AG10803 (cell line): ENCODE measurements at places on chromosomes 7 and 10.
A peak's percentile ranks its signal among the peaks of the same experiment; 100 is the strongest.

DNA sequence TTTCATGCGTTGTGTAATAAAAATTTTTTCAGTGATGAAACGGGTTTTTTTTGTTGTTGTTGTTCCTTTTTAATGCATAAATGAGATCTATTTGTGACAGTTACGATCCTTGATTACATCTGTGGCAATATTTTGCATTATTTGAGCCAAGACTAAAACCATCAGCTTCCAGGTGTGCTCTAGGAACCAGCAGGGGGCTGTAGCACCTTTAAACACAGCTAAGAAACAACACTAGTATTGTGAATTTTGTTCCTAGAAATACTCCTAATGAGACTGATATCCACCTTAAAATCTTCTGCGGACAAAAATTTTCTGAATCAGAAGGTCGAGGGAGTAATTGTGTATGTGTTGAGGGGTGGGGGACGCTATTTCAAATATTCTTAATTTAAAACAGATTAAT is 52.6 kb downstream of the FGFBP3 start:
- DNase-seq, result no peak

DNA sequence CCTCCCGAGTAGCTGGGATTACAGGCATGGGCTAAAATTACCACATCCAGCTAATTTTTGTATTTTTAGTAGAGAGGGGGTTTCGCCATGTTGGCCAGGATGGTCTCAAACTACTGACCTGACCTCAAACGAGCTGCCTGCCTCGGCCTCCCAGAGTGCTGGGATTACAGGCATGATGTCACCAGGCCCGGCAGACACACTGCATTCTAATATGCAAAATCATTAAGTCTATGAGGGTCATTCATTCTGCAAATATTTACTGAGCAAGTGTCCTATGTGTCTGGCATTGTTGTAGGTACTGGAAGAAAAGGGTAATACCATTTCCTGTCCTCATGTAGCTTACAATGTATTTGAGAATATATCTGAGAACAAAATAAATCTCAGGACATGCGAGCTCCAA is 2.7 kb downstream of the PUS7 start:
- no peak for DNase-seq

- no peak for DNase-seq
Measured at GRCh38 chr7:66630531-66630930, 1.9 kb downstream of the KCTD7 start.

DNA sequence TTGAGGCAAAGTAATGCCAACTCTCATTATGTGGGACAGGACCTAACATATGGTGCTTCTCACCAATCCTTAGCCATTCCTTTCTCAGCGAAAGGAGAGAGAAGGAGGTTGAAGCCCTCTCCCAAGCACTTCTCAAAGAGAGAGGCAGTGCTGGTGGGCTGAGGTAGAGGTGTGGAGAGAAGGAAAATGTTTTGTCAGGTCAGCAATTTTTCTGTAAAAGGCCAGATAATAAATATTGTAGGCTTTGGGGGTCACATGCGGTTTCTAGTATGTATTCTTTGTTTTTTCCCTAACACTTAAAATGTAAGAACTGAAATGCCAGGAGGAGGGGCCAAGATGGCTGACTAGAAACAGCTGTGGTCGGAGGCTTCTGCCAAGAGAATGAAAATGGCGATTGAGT is 225.0 kb upstream of the NPY start:
- DNase-seq, result no peak

DNA sequence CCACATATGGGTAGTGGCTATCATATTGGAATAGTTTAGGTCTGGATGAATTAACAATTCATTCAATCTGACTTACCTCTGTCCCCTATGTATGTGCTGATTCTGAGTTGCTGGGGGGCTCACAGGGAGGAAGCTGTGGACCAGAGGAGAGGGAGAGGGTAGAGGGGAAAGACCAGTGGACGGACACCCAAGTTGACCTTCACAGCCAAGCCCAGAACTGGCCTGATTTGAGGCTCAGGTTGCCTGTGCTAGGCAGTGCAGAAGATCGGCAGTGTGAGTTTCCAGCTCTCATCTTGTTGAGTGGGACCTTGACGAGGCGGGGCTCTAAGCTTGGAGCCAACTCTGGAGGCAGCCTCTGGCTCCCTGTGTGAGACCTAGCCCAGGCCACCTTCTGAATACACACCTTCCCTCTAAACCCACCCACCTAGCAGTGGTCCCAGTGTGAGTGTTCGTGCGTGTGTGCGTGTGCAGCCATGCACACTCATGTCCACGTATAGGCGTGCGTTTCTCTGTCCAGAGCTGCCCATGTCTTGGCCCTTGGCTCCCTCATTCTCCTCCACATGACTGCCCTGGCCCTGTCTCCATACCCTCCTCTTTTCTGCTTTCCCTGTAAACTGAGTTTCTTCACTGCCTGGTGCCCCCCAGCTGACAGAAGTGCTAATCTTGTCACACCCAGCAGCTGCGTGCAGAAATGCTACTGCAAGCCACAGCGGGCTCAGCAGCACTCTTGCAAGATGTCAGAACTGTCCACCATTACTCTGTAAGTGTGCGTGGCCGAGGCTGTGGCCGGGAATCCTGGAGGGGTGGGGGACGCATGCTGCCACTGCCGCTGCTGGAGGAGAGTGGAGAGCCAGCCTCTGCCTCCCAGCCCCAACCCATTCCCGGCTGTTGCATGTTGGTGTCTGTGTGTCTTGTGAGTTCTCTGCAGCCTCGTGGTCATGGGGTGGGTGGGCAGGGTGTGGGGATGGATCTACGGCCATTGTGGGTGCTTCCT is 47.6 kb downstream of the ADCYAP1R1 start:
- DNase-seq, result no peak

GRCh38 chr10:68829952-68830351 is 2.6 kb downstream of the STOX1 start:
- DNase-seq, result no peak

DNA sequence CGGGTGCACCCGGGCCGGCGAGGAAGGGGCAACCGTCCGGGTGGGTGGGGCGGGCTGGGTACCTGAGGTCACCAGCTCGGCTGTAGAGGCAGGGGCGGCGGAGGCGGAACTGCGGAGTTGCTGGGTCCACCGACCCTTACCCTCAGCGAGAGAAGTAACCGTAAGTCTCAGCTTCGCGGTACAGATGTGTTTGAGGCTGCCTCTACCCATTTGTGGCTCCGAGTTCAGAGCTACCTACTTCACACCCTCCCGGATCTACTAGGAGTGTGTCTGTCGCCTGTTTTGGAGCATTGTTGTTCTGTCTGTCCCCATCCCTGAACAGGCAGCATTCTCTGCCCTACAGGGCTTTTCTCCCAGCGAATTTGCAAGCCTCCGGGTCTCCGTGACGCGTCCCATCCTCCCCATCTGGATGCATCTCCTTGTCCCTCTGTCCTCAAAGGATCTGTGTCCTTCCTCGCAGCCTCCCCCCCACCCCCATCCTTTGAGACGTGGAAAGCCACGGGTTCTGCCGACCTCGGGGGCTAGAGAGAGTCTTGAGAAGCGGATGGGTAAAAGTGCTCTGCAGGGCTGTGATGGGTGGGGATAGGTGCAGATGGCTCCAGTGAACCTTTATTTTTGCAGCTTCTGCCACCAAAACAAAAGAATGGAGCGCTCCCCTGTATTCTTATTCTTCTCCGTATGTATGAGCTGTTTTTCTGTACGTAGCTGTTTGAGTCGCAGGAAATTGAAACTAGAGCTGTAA is 757 bp downstream of the ANKIB1 start:
- no peak for DNase-seq

GRCh38 chr7:25028370-25029021 is 48.5 kb upstream of the OSBPL3 start:
- peak; percentile 92 for DNase-seq

GRCh38 chr10:66329147-66329546 is 596.7 kb upstream of the LRRTM3 start:
- DNase-seq, result no peak

DNA sequence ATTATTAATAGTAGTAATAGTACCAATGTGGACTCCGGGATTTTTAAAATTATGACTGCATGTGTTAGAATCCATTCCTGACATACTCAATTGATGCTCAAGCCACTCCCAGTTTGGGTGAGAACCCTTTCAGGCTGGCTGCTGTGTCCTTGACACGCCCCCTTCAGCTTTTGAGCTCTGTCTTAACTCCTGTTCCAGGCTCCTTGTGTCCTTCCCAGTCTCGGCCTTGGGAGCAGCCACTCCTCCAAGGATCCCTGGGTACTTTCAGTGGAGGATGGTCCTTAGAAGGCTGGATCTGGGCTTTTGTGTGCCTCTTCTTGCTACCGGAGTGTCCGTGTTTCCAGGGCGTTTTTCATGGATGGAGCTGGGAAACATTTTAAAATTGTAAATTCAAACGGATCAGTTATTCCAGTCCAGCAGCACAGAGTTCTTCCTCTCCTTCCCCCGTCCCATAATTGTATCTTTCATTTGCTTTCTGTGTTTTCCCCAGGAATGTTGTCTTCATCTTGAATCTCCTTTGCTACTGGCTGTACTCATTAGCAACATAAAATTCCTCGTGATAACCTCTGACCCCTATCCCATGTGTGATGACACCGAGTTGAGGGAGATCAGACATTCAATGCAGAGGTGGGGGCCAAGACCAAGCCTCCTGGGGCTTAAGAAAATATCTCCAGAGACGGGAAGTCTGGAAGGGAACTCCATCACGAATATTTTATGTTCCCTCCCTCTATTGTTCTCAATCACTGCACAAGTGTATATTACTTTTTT is 40.0 kb upstream of the PFKFB3 start:
- no peak for DNase-seq

- peak; percentile 72 for DNase-seq
Measured at GRCh38 chr7:152006336-152006735, 19.1 kb upstream of the GALNT11 start.

DNA sequence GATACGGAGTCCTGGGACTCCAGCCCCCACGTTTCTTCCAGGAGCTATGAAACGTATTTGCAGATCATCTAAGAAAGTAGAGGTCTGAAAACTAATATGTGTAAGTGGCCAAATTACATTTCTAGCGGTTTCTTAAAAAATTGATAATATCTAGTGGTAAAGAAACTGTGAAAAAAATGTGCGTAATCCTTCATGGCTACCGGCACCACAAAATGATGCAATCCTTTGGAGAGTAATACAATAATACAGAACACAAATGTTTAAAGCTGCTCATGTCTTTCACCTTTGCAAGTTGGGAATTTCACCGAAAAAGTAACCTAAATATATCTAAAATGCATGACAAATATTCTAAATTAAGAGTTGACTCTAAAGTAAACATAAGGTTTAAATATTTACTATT is 742.1 kb downstream of the GRID1 start:
- DNase-seq, result no peak

- no peak for DNase-seq
Measured at GRCh38 chr7:625376-625971, 101.0 kb upstream of the DNAAF5 start.

GRCh38 chr10:79202188-79203013 is 133.6 kb downstream of the ZMIZ1 start:
- peak; percentile 45 for DNase-seq

- DNase-seq, result no peak
Measured at GRCh38 chr7:141234335-141235105, 160.7 kb downstream of the TMEM178B start.

- DNase-seq, result peak; percentile 49
Measured at GRCh38 chr7:93890464-93891068, at the start of gene TFPI2. TSS of gene TFPI2 (minus strand) at chr7:93890753. CDS start at chr7:93890678, 75 bp downstream.

DNA sequence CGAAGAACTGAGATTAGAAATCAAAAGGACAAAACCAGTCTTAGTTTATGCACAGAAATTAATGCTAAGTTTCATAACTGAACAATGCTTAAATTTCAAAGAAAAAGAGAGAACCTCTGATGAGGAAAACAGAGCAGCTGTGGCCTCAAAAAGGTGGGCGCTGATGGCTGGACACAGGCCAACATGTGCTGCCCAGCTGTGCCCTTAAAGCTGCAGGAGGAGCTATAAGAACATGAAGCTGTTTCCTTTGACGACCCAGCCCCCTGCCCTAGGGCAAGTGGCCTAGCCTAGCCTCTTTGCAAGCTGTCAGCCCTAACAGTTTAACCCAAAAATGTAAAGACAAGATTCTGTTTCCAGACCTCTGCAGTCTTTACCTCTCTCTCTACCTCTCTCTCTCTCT is 107.7 kb downstream of the GRID1 start:
- DNase-seq, result no peak

- DNase-seq, result no peak
Measured at GRCh38 chr7:42982604-42983115, 50.5 kb downstream of the MRPL32 start.

DNA sequence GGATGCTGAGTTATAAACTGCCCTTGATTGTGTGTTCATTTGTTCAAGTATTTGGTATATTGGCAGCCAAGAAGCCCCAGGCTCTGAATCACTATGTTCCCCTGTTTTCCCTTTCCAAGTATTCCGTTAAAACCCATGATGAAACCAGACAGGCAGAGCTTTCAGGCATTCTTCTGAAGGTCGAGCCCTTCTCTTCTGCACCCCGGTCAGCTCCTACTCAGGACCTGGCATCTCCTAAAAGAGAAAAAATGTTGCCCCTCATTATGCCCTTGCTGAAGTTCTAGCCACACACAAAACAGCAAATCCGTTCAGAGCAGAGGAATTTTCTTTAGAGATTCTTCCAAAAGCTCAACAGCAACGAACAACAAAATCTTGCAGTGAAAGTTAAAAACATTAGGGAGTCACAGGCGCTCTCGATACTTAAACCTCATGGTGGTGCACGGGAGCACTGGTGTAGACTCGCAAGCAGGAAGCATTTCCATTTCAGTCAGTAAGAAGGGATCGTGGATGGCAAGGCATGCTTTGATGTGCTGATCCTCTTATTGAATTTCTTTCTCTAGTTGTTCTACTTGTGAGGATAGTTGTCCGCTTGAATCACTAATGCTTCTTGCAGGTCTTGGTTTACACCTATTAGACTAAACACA is 264.9 kb downstream of the SKIDA1 start:
- DNase-seq, result peak; percentile 47

DNA sequence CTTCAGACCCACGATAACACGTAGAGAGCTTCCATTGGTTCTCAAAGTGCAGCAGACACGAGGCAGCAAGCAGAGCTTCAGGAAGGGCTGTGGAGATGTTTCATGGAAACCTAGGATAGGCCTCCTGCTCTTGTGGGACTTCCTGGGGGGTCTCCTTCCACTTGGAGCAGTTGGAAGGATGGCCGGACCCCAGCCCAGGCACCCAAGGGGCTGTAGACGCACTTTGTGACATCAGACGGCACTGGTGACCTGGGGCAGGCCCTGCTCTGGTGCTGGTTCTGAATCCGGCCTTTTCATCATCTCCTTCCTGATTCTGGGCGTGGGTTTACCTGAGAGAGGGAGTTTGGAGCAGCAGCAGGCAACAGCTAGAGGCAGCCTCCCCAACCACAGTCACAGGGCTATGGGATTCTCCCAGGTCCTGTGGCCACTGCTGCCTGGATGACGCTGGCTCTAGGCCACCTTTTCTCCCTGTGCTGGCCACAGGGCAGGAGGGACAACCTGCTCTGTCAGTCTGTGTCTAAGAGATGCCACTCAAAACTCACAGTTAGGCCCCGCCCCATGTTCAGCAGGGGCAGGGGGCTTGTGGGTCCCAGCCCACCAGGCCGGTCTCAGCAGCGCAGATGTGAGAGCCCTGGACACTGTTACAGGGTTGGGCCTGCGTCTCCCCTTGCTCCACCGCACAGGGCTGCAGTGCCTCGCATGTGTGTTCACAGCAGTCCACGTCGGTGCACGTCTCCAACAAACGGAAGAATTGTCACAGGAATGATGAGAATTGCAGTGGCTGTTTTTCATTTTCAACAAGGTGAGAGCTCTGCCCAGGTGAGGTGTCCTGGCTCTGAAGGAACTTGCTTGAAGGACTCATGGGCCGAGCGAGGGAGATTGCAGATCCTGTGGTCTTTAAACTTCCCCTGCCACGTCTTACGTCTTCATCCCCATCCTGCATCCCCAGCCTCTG is 569.3 kb downstream of the TCERG1L start:
- no peak for DNase-seq

GRCh38 chr7:53418834-53419482 is 383.5 kb downstream of the POM121L12 start:
- DNase-seq, result no peak
